ENCODE measurements at places on chromosomes 2 and 18.

DNA sequence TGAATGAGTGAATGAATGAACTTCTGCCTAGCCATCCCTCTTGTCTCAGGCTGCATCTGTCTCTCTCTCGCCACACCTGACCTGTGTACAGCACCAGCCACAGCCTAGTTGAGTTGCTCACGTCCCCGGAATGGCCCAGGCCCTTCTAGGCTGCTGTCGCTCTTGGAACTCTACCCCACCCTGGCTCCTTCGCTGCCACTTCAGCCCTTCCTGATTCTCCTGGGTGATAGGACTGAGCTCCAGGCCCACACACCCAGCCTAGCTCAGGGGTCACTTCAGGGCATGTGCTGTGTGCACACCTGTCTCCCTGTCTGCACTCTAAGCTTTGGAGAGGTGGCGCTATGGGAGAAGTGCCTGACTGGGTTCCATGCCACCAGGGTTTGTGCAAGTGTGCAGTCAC is 236.6 kb downstream of the GLI2 start:
- no peak for DNase-seq

- no peak for DNase-seq
These were observed 304.0 kb upstream of the TMEFF2 start for GRCh38 chr2:192498747-192499146.

DNA sequence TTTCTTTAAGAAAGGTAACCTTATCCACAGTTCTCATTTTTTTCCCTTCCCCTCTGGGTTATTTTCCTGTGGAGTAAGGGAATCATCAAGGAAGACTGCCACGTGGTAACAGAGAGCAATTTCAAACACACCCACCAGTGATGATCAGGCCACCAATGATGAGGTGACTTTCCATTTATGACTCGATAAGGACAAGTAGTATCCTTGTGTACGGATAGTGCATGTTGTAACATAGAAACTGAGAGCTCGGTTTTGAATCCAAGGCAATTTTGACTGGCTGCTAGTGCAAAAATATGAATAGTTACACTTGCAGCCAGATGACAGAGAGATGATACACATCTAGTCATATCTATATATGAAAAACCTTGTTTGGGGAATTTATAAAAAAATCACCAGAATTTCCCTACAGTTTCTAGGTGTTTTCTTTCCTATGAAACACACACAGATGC is 143.6 kb upstream of the TCF4 start:
- DNase-seq, result no peak

DNA sequence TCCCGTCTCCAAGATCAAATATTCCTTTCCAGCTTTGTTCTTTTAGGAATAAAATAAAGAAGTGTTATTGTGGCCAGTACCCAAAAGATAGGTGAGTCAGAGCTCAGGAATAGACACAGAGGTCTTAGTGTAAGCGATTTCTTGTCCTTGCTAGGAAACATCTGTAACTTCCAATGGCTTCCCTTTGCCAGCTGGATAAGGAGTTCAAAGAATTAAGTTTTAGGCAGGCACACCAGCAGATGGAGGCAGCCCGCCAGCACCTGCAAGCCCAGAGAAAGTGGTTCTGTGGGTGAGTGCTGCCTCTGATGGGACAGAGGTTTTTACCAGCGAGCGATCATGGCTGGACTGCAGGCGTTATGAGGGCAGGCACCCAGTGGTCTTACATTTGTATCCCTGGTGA is 125.4 kb downstream of the MGAT5 start:
- DNase-seq, result no peak

- DNase-seq, result no peak
These were observed 72.9 kb upstream of the RPL31 start for GRCh38 chr2:100929147-100929546.

DNA sequence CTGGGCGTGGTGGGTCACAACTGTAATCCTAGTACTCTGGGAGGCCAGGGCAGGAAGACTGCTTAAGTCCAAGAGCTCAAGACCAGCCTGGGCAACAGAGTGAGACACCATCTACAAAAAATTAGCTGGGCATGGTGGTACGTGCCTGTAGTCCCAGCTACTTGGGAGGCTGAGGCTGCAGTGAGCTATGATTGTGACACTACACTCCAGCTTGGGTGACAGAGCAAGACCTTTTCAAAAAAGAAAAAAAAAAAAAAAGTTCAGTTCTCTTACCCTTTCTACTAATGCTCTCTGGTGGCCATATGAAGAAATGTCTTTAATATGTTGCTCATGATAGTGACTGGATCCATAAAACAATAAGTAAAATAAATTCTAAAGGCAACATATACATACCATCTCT is 14.9 kb downstream of the TYW5 start:
- no peak for DNase-seq

DNA sequence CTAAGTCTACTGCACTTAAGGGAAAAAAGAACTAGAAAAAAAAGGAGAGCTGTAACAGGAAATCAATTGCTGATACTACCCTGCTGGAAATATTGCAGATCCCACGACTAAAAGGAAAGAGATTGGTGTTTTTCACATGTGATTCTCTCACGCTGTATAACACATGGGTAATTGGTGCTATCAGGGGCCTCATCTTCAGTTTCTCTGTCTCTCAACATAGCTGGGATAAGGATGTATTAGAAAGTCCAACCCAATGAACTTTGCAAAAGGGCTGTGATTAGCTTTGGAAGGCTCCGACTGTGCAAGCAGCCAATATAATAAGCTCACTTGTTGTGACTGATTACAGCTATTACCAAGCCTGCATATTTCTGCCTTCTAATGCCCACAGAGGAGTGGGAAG is 133.4 kb downstream of the NRP2 start:
- DNase-seq, result no peak

- DNase-seq, result peak; percentile 80
These were observed 426.9 kb downstream of the CDH2 start for GRCh38 chr18:27750014-27750413.

DNA sequence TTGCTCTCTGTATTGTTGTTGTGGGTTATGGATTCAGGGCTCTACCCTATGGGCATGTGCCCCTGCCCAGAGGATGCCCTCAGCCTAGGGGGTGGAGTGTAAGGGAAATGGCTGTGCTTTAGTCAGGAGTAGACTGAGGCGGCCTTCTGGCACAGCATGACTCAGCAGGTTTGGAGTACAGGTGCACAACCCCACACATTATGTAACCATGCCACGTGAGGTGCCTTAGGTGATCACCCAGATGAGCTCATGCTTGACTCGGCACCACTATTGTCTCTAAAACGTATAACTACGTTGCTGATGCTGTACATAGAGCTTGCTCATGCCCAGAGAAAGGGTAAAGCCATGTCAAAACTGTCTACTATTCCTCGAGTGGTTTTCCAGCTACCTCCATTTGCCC is 48.3 kb upstream of the ZC3H15 start:
- DNase-seq, result no peak

- peak; percentile 58 for DNase-seq
These were observed 437.7 kb downstream of the SATB2 start for GRCh38 chr2:199019898-199020507.

DNA sequence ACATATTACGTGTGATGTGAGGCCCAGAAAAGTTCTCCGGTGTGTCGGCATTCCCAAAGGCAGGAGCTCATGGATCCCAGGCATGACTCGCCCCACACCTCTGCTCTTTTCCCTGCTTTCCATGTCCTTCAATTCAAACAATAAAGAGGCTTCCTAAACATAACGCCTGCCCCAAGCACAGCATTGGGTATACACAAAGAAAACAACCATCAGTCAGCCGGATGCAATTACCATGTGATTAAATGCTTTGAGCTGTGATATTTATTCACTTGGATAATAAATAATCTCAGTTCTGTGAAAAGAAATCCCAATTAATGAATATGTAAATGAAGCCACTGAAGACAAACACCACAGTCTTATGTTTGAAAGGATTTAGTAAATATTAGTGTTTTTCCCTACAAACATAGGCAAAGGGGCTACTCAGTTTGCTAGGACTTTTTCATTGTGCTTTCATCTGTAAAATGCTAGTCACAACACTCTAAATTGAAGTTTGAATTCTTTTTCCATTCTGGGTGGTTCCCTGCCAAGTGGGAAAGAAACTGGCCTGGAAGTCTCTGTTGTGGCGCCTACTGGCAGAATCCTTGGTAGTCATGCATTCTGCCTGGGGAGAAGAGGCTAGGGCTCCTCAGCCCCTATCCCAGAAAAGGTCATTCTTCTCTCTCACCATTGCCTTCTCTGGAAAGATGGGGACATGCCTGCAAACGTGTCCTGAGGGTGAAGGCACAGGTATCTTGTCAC is 144.7 kb downstream of the COL6A3 start:
- DNase-seq, result no peak

- peak; percentile 34 for DNase-seq
These were observed 183.6 kb upstream of the MGAT5 start for GRCh38 chr2:134070281-134070741.

DNA sequence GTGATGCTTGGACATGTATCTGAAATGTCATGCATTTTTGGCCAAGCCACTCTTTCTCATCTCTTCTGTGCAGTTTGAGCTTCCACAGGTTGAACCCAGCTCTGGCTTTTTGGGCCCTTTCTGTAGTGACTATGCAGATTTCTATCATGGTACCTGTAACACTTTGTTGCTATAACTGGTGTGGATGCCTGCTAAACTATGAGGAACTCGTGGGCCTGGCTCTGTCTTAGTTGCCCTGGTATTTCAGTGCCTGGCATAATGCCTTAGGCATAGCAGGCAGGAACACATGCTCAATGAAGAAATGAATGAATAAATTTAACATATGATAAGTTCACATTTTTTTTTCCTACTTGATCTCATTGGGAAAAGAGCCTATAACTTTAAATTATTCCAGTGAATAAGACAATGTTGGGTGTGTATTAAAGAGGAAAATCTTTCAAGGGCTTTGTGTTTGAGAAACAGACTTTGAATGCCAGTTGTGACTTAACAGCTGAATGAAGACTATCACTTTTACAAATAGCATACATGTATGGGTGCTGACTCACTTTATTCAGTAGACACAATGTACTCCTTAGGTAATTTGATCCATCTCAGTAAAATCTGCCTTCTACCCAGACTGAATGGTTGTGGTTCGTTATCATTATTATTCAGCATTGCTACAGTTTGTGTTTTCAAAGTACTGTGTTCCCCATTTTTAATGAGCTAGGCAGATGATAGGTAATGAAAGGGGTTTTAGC is 86.4 kb upstream of the MAP4K3 start:
- peak; percentile 83 for DNase-seq

DNA sequence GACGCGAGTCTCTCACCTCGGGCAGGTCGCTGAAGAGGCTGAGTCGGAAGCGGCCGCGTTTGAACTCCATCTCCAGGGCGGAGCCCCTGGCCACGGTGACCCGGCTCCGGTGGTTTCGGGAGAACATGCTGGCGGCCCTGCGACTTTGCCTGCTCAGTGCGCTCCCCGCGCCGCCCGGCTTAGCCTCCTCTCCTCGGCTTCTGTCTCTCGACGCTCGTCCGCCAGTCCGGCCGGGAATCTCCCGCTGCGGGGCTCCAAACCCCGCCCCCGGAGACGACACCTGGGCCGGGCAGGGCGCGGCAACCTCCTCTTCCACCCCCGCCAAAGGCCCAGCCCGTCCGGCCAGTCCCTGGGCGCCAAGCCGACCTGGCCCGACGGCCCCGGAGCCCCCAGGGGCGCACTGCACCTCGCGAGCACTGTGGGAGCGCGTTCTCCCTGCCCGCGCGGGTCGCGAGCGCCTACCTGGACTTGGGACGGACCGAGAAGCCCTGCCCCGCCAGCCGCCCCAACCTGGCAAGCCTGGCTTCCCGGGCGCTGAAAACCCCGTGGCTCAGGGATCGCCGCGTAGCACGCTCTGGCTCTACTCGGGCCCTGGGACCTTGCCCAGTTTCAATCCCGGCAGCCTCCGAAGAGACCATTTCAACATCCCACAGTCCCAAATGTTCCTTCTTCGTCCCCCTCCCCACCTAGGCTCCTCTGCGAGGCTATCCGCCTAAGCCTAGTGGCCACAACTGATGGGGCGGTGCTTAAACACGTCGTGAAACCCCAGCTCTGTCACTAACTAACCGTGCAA is at the start of gene RTKN:
Gene RTKN (minus strand): TSS at position 248 of the 793 bp plus-strand sequence. CDS start 121 bp downstream, at position 127.
- no peak for DNase-seq

GRCh38 chr18:8928847-8929780 is 173.4 kb upstream of the NDUFV2 start:
- DNase-seq, result no peak

GRCh38 chr2:65026704-65027464 is 29.3 kb upstream of the CEP68 start:
- no peak for DNase-seq

GRCh38 chr18:62612289-62612645 is 89.4 kb downstream of the ZCCHC2 start:
- DNase-seq, result no peak

DNA sequence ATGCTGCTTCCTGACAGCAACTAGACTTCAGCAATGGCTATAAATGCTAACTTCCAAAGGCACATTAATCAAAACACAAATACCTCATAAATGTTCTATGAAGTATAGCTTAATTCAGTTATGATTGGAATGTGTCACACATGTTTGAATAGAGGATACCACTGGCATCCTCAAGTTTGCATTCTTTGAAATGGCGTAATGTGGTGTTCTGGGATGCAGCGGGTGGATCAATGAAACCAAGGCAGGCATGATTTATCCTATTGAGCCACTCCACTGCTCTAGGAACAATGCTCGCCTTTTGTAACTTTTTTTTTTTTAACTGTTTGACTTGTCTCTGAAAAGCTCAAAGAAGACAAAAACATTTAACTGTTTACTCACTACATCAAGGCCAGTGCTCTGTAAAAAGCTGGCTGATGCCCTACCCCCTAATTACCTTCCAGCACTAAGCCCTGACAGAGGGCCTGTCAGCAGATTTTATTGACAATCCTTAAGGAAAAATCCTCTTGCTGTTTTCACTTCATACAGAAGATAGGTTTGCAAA is 278.8 kb upstream of the SESTD1 start:
- peak; percentile 11 for DNase-seq

DNA sequence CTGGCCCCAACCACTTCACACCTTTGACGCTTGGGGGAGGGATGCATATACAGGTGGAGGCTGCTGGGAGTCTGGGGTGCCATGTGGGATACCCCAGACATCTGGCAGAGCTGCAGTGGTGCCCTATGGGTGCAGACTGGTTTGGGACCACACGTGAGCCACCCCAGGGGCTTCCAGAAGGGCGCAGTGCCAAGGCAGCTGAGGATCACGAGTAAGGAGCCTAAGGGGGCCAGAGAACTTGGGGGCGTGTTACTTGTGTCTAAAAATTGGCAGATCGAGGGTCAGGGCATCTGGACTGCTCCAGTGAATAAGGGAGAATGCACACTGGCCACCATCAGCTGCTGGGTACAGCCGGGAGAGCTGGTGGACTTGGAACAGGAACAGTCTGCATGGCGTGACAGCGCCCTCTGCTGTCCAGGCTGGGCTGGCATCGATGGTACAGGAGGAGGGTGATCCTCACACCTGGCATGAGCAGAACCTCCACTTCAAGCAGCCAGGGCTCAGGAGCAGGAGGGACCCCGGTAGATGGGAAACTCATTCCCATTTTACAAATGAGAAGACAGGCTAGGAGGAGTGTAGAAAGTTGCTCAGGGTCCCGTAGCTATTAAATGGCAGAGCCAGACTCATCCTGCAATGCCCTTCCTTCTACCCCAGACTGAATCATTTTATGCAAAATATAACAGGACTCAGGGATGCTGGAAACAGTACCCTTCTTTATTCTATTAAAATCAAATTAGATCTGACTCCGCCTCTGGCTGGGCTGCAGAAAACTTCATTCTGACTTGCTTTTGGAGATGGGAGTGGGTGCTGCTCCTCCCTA is 60.4 kb downstream of the ATOH8 start:
- DNase-seq, result peak; percentile 81
